Aorta (tissue), 5 donors: ENCODE measurements at places on chromosomes 6 and 20. TPM values are rescaled to one million over a fixed set of nuclear protein-coding genes. Genes with fewer than 3 reads are reported as not detected.

SLC22A7 gene
- total RNA-seq: not detected

- no peak overlapping the region for H3K4me3 ChIP-seq
- H3K27me3 ChIP-seq: no peaks in the 10 kb centered on the region
- H3K27ac ChIP-seq: no peak overlapping the region
These were observed 20.8 kb upstream of the MUC21 start for GRCh38 chr6:30962716-30963115.

GRCh38 chr6:46961232-46961631 is 39.5 kb upstream of the ADGRF5 start:
- H3K4me1 ChIP-seq: no peaks in the 10 kb centered on the region
- DNase-seq: no peak
- H3K27me3 ChIP-seq: no peaks in the 10 kb centered on the region
- H3K4me3 ChIP-seq: no peak overlapping the region

DNA sequence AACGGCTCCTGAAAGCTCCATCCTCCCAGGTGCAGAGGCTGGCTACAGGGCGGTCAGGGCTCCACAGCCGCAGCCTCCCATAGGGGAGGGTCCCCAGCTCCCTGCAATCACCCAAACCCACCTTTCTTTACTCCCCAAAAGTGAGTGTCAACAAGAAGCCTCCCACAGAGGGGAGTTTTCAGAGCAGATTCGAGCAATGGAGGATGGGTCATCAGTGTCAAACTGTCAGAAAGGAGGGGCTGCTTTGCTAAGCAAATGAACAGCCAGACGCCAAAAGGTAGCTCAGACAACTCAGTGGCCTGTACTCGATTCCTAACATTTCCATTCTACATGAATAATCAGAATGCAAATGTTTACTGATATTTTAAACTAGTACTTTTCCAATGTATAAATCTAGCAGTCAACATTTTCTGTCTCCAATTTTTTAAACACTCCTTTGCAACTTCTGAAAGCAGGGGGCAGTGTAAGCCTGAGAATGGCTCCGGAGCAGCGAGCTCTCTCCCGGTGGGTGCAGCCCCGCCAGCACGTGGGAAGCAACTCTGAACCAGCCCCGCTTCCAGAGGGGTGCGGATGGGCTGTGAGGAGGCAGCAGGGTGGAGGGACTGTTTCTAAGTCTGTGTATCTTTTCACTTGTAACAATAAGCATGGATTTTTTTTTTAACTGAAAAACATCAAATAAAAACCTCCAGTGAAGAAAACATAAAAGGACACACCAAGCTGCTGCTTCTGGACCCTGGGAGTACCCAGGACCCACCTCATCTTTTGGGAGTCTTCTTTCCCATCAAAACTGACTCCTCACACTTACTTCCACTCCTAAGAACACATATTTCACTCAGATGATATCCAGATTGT is 54.9 kb downstream of the TAF4 start:
- no peak overlapping the region for H3K27ac ChIP-seq
- peaks cover 3% of the 10 kb centered on the region for H3K36me3 ChIP-seq
- no peaks in the 10 kb centered on the region for H3K4me1 ChIP-seq
- peak; percentile 67 for DNase-seq
- no peak overlapping the region for H3K4me3 ChIP-seq
- no peaks in the 10 kb centered on the region for H3K27me3 ChIP-seq

DNA sequence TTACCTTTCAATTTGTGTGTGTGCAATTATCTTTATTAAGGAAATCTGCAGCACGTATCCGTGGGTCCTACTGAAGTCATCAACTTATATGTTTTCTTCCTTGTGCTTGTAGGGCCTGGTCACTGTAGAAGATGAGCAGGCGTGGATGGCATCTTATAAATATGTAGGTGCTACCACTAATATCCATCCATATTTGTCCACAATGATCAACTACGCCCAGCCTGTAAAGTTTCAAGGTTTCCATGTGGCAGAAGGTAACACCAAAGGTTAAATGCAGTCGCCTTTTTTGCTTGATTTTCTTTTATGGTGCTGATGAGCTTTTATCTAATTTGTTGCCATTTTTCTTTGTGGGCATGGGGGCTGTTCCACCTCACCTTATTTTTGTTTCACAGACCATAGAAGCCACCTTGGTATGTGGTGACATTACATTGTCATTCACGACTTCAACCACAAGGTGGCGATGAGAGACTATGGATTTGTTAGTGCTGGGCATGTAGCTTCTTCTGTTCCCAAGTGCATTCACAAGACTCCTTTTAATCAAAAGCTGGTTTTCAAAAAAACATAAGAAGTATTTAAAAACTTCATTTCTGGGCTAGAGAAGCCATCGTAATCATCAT is 106.5 kb upstream of the LAMP5 start:
- no peak overlapping the region for H3K27ac ChIP-seq
- H3K4me1 ChIP-seq: no peaks in the 10 kb centered on the region
- DNase-seq: peak; percentile 47
- peaks cover 3% of the 10 kb centered on the region for H3K36me3 ChIP-seq
- no peak overlapping the region for H3K4me3 ChIP-seq

BPIFB1 gene
- not detected for total RNA-seq

HEY2 gene
- 23.9 TPM for total RNA-seq

- H3K4me1 ChIP-seq: no peaks in the 10 kb centered on the region
- DNase-seq: no peak
- no peak overlapping the region for H3K4me3 ChIP-seq
- no peak overlapping the region for H3K27ac ChIP-seq
- no peaks in the 10 kb centered on the region for H3K27me3 ChIP-seq
These were observed 12.6 kb upstream of the PBOV1 start for GRCh38 chr6:138230759-138231380.

DNA sequence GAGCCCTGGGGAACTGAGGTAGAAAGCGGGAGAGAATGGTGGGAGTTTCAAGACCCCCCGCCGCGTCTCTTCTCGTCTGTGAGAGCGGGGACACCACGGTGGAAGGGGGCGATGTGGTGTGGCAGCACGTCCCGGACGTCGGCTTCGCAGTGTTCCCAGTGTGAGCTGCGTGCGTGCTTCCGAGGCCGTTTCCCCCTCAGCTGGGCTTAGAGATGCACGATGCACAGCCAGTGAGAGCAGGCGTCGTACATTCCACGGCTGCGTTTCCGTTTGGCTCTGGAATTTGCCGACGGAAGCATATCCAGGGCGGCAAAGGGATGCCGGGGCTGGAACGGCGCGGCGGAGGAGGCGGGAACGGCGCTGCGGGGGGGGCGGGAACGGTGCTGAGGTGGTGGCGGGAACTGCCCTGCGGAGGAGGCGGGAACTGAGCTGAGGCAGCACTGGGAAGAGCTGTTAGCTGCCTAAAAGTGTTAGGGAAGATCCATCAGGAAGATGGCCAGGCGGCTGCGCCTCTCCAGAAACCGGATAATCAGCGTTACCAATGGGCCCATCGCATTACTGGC is 37.7 kb downstream of the KIF25 start:
- no peaks in the 10 kb centered on the region for H3K36me3 ChIP-seq
- peak; percentile 86 for DNase-seq
- H3K4me3 ChIP-seq: peak overlapping the region; percentile 18
- H3K4me1 ChIP-seq: no peaks in the 10 kb centered on the region
- no peaks in the 10 kb centered on the region for H3K27me3 ChIP-seq
- no peak overlapping the region for H3K27ac ChIP-seq

DNA sequence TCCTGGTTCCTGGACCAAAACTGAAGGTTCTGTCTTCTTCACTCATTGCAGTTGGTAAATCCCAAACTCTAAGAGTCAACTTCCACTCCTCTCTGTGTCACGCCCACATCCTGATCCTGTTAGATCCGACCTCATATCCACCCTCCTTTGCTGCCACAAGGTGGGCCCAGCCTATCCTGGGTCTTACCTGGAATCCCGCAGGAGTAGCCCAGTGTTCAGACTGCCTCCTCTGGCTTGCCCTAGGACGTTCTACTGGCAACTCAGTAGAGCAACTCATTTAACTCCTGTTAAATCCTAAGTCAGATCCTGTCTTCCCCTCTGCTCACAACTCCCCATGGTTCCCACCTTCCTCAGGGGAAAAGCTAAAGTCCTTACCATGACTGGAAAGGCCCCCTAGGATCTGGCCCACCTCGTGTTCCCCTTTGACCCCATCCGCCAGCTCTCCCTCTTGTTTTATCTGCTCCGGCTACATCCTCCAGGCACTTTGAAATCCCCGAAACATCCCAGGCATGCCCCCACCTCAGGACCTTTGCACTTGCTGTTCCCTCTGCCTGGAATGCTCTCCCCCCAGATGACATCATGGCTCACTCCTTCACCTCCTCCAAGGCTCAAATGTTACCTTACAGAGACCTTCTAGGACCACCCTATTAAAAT is 43.9 kb downstream of the TFEB start:
- H3K36me3 ChIP-seq: peaks cover 4% of the 10 kb centered on the region
- H3K27me3 ChIP-seq: no peaks in the 10 kb centered on the region
- no peaks in the 10 kb centered on the region for H3K4me1 ChIP-seq
- peak; percentile 23 for DNase-seq

- no peak for DNase-seq
- no peak overlapping the region for H3K27ac ChIP-seq
- H3K4me3 ChIP-seq: no peak overlapping the region
- H3K4me1 ChIP-seq: peaks cover 4% of the 10 kb centered on the region
- peaks cover 1% of the 10 kb centered on the region for H3K36me3 ChIP-seq
These were observed 11.4 kb downstream of the NUDT3 start for GRCh38 chr6:34381081-34381480.

SLC17A1 gene
- not detected for total RNA-seq

FOXQ1 gene
- not detected for total RNA-seq

- no peaks in the 10 kb centered on the region for H3K27me3 ChIP-seq
- no peak for DNase-seq
- H3K4me3 ChIP-seq: no peak overlapping the region
- no peak overlapping the region for H3K27ac ChIP-seq
These were observed 22.2 kb downstream of the PREP start for GRCh38 chr6:105380634-105381033.

GFRAL gene
- total RNA-seq: not detected

GRCh38 chr6:73362358-73362757 is at the start of gene KHDC3L:
Gene KHDC3L (plus strand): TSS chr6:73362658. CDS start chr6:73362730, 72 bp downstream.
- no peak within 1 kb of the TSS for H3K4me3 ChIP-seq
- no peaks in the 10 kb centered on the region for H3K27me3 ChIP-seq
- DNase-seq: no peak

DNA sequence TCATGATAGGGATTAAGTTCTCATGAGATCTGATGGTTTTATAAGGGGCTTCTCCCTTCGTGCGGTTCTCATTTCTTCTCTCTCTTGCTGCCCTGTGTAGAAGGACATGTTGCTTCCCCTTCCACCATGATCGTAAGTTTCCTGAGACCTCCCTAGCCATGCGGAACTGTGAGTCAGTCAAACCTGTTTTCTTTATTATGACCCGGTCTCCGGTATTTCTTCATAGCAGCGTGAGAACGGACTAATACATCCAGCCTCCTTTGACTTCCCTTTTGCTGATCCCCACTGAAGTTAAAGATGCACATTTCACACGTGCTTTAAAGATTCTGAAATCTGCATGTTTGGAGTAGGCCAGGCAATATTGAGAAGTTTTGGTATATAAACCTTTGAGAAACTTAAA is 543.1 kb downstream of the PRKN start:
- H3K4me1 ChIP-seq: no peaks in the 10 kb centered on the region
- H3K27me3 ChIP-seq: no peaks in the 10 kb centered on the region
- no peak overlapping the region for H3K4me3 ChIP-seq
- H3K27ac ChIP-seq: no peak overlapping the region
- no peaks in the 10 kb centered on the region for H3K36me3 ChIP-seq

CST5 gene
- total RNA-seq: not detected

- H3K27ac ChIP-seq: no peak overlapping the region
- no peak overlapping the region for H3K4me3 ChIP-seq
- H3K36me3 ChIP-seq: no peaks in the 10 kb centered on the region
- no peaks in the 10 kb centered on the region for H3K27me3 ChIP-seq
- no peaks in the 10 kb centered on the region for H3K4me1 ChIP-seq
These were observed 17.3 kb upstream of the ATXN1 start for GRCh38 chr6:16778521-16778920.

- no peaks in the 10 kb centered on the region for H3K4me1 ChIP-seq
- H3K27ac ChIP-seq: no peak overlapping the region
- peak; percentile 77 for DNase-seq
These were observed 814.8 kb downstream of the MAFB start for GRCh38 chr20:39874049-39874893.

- H3K27ac ChIP-seq: no peak overlapping the region
- no peaks in the 10 kb centered on the region for H3K27me3 ChIP-seq
- no peaks in the 10 kb centered on the region for H3K4me1 ChIP-seq
- no peaks in the 10 kb centered on the region for H3K36me3 ChIP-seq
These were observed 143.4 kb upstream of the SOX4 start for GRCh38 chr6:21450149-21450548.

- H3K27me3 ChIP-seq: no peaks in the 10 kb centered on the region
- no peak overlapping the region for H3K27ac ChIP-seq
- H3K4me1 ChIP-seq: no peaks in the 10 kb centered on the region
- no peaks in the 10 kb centered on the region for H3K36me3 ChIP-seq
- peak; percentile 54 for DNase-seq
- no peak overlapping the region for H3K4me3 ChIP-seq
These were observed 43.4 kb downstream of the TNFAIP3 start for GRCh38 chr6:137910424-137910834.

DNA sequence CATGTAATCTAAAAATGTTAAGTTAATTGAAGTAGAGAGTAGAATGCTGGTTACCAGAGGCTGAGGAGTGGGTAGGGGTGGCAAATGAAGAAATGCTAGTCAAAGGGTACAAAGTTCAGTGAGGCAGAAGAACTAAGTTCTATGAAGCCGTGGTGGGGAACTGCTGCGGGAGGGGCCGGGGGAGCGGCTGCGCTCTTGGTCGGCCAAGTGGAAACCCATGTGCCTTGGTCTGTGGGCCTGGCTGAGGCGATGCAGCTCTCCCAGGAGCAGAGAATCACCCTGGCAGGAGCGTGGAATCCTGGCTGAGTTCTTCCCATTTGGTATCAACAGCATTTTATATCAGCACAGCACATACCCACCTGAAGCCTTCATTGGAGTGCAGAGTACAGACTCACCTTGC is 22.3 kb downstream of the TTLL2 start:
- H3K4me3 ChIP-seq: no peak overlapping the region
- H3K36me3 ChIP-seq: no peaks in the 10 kb centered on the region
- no peak for DNase-seq
- no peak overlapping the region for H3K27ac ChIP-seq
- no peaks in the 10 kb centered on the region for H3K4me1 ChIP-seq

GPR31 gene
- not detected for total RNA-seq

DNA sequence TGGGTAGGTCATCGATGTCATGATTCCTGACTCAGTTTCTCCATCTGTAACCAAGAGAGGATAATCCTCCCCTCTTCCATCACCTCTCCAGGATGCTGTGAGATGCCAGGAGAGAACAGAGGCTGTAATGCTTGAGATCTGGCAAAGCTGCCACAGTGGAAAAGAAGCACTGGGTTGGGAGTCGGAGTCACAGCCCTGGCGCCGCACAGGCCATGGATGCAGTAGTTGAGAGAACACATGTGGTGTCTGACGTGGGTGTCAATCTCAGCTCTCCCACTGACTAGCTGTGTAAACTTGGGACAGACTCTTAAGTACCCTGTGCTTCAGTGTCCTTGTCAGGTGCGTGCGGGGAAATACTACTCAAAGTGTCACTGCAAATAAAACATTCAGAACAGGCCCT is 47.3 kb downstream of the LRFN2 start:
- DNase-seq: peak; percentile 35
- H3K27ac ChIP-seq: no peak overlapping the region
- H3K36me3 ChIP-seq: no peaks in the 10 kb centered on the region
- no peaks in the 10 kb centered on the region for H3K27me3 ChIP-seq
- H3K4me3 ChIP-seq: no peak overlapping the region

- H3K27me3 ChIP-seq: no peaks in the 10 kb centered on the region
- H3K36me3 ChIP-seq: no peaks in the 10 kb centered on the region
- no peaks in the 10 kb centered on the region for H3K4me1 ChIP-seq
- H3K27ac ChIP-seq: no peak overlapping the region
- DNase-seq: no peak
These were observed 52.0 kb downstream of the ITCH start for GRCh38 chr20:34415079-34415478.
